Activated CD4-positive, alpha-beta T cell treated with anti-CD3 and anti-CD28 coated beads for 4 hours (primary cell): ENCODE measurements at places on chromosomes 5 and 9.

DNA sequence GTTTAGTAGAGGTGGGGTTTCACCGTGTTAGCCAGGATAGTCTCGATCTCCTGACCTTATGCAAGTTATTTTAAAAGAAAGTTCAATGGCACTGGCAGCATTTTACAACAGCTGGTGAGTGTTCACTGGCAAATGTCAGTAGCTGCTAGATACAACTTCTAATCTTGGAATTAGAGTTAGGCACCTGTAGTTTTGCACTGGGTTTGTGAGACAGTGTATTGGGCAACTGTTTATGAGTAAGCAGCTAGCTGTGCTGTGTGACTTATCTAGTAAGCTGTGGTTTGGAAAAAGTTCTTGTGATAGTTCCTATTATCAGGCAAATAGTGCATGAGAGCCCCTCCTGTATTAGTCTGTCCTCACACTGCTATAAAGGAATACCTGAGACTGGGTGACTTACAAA lies 61.5 kb downstream of the UBE2QL1 start:
- DNase-seq, result no peak

DNA sequence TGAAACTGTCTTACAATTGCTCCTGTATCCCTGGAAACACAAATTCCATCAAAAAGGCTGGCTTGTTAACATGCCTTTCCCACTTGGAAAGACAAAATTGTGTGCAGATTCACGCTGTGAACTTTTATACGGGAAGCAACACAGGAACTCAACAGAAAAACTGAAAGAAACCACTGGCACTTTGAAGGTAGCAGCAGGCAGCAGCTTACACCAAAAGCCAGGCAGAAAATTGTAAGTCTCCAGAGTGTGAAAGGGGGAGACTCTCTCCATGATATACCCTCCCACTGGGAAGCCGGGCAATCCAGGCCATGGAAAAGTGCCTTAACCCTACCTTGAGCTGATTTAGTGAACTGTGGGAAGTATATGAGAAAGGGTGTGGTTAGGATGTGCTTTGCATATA lies 943.7 kb downstream of the CDH18 start:
- DNase-seq, result no peak

GRCh38 chr5:34622098-34622400 lies 34.1 kb upstream of the RAI14 start:
- no peak for DNase-seq

- DNase-seq, result no peak
These were observed 2127.3 kb upstream of the WWC1 start for GRCh38 chr5:166163996-166164610.

GRCh38 chr5:77944757-77945340 lies 168.7 kb upstream of the TBCA start:
- no peak for DNase-seq
